ENCODE measurements at places on chromosomes 2 and 18.

DNA sequence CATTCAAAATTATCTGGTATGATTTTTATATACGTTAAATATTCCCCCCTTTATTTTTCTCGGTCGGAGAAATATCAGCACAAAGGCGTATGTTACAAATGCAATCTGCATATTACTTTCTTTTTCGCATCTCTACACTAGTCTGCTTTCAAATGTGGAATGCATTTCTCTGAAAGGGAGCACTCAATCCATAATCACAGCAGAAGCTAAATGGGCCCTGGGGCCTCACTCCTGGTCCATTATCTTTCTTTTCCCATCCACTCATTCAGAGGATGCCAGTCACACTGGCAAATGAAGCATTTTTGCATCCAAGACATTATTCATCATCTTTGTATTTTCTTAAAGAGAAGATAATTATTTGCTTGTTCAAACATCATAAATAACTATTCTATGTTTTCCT is 295.2 kb upstream of the LRP1B start:
- DNase-seq = no peak

DNA sequence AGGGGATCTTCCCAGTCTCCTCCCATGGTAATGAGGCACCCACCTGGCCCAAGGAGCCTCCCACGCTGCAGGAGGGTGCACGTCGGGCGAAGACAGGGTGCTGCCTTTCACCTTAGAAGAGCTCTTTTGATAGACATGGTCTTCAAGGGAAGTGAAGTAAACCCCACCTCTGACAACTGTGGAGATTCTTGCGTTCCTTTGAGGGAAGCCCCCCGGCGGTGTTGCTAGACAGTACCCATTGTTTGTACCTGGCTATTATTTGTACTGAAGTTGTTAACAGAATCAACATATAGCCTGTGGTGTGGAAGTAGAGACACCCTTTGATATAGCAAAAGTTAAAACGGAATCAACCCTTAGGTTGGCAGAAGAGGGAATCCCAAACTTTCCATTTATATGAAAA is 648.0 kb downstream of the GALR1 start:
- no peak for DNase-seq

- DNase-seq = no peak
These were observed 4.4 kb upstream of the IL1A start for GRCh38 chr2:112788653-112789052.

DNA sequence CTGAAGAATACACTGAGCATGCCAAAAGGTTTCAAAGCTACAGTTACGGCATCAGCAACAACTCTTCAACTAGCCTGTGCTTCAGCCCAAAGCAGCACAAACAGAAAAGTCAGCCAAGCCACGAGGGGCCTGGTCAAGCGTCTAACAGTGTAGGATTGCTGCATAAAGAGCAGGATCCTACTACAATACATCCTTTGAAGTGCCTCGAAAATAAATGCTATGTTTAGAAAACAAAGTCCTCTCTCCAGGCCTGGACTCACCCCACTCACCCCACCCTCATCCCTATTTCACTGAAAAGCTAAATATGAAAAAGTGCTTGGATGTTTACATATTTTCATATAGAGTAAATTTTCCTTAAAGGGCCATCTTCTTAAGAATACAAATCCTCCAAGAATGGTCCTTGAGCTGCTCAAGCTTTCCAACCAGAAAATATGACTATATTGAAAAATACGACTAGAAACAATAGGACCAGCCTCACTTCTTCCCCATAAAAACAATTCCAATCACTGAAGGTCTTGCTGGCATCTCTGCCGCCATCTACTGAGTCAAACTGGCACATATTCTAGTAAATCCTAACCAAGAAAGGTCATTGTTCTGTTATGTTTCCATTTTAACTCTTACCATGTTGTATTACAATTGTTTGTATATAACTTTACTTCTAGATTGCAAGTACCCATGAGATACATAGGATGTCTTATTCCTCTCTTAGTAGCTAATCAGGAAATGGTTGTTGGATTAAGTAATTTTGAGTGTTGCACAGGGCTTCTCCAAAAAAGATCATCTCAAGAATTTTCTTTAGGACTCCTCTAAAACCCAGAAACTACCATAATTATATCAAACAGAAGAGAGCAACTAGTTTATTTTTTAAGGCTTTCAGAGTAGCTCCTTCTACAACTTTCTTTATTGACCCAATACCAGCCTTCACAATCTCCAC is 63.6 kb downstream of the CLHC1 start:
- DNase-seq = peak; percentile 59

DNA sequence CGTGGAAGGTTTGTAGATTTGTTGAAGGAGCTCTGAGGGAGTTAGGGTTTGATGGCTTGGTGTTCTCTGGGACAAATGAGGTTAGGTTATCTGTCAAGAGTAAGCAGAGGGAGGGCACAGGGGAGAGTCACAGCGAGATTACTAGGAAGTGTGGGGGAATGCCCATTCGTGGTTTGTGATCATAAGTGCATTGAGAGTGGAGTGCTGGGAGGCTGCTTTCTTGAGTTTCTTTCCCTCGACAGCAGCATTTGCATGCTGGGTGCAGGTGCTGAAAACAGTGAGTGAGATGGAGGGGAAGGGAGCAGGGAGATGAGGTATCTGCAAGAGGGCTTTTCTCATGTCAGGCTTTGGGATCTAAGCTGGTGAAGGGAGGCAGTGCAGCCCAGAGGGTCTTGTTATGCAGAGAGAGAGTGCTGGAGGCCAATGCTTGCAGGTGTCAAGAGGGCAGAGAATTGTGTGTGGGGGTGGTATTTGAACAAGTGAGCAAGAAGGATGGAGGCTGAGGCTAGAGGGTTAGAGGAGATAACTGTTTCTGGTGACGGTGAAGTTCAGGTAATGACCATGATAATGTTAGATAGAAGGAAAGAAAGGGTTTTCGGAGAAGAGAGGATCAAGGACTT is 8.8 kb downstream of the RALB start:
- DNase-seq = no peak

- no peak for DNase-seq
These were observed 320.4 kb downstream of the DLGAP1 start for GRCh38 chr18:4134700-4135099.

- no peak for DNase-seq
These were observed 110.8 kb downstream of the VIT start for GRCh38 chr2:36807223-36807886.

DNA sequence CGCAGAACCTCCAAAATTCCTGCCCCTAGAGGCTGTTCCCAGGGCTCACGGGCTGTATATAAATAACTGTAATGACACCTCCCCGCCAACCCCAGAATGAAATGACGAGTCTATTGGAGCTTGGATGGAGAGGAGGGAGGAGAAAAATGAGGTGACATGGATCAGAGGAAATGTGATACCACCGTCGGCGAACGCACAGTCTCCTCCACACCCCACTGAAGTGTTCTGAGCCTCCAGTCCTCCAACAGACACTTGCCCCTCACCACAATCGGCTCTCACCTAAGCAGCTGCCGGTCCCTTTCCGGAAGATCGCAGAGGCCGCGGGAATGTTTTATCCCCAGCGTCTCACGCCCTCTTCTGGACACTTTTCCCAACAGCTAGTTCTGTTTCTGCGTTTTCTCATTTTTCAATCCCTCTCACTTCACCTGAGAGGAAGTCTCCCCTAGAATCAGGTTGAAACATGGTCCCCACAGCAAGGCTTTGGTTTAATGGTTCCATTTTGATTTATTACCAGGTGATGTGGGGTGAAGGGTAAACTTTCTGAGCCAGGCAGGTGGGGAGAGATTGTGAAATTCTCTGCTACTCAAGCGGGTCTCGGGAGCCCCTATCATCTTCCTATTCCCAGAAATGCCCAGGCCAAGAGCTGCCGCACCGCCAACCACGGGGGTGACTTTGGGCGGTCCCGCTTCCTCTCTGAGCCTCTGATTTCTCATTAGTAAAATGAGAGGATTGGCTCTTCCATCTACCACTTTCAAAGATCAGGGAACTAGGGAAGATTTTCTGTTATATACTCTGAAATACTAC is 9.1 kb upstream of the MYO5B start:
- peak; percentile 82 for DNase-seq

GRCh38 chr2:20596973-20597859 is 53.7 kb downstream of the HS1BP3 start:
- no peak for DNase-seq

GRCh38 chr2:181581534-181581933 is 75.4 kb downstream of the CERKL start:
- no peak for DNase-seq

- no peak for DNase-seq
These were observed 12.8 kb downstream of the EIF2AK2 start for GRCh38 chr2:37143974-37144373.

GRCh38 chr2:240928476-240929363 is 22.6 kb downstream of the CROCC2 start:
- DNase-seq = no peak

GRCh38 chr2:160606341-160606740 is 112.7 kb upstream of the RBMS1 start:
- DNase-seq = no peak

DNA sequence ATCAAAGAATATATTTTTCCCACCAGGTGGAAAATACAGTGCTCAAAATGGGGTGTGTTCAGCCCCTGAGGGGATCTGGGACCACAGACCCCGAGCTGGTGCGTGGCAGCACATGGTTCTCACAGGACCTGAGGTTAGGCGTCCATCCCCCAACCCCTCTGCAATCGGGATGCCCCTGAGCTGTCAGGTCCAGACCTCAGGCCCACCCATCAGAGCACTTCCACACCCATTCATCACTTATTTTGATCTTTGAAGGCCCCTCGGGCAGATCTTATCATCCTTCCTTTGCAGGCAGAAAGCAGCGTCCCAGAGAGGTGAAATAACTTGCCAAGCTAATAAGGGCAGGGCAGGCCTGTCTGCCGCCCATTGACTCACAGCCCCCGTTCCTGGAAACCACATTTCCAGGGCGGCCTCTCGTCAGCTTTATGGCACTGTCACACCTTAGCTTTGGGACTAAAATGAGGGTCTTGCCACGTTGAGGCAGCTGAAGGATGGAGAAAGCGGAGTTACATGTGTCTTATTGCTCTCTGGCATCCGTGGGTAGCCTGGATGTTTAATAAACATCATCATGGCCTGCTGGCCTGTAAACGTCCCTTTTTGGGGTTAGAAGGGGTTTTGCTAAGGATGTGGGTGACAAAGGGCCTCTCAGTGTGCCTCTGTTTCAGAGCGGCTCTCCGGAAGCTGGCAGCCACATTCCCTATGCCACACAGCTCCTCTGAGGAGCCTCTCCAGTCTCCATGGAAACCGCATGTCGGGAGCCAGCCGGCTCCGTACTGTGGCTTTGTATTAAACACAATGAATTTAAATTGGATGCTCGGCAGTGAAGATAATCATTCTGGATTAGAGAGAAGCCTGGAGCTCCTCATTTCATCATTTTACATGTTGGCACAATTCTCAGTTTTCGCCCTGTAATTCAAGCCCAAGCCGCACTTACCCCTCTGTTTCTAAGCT is 58.3 kb upstream of the MAPRE3 start:
- peak; percentile 56 for DNase-seq

GRCh38 chr18:939958-940357 is 35.3 kb downstream of the ADCYAP1 start:
- DNase-seq = no peak

GRCh38 chr2:236250286-236250685 is 13.9 kb downstream of the ASB18 start:
- DNase-seq = no peak
